CD4-positive, alpha-beta T cell treated with Interleukin-15 for 4 hours (primary cell): ENCODE measurements at places on chromosomes 5 and 9.

DNA sequence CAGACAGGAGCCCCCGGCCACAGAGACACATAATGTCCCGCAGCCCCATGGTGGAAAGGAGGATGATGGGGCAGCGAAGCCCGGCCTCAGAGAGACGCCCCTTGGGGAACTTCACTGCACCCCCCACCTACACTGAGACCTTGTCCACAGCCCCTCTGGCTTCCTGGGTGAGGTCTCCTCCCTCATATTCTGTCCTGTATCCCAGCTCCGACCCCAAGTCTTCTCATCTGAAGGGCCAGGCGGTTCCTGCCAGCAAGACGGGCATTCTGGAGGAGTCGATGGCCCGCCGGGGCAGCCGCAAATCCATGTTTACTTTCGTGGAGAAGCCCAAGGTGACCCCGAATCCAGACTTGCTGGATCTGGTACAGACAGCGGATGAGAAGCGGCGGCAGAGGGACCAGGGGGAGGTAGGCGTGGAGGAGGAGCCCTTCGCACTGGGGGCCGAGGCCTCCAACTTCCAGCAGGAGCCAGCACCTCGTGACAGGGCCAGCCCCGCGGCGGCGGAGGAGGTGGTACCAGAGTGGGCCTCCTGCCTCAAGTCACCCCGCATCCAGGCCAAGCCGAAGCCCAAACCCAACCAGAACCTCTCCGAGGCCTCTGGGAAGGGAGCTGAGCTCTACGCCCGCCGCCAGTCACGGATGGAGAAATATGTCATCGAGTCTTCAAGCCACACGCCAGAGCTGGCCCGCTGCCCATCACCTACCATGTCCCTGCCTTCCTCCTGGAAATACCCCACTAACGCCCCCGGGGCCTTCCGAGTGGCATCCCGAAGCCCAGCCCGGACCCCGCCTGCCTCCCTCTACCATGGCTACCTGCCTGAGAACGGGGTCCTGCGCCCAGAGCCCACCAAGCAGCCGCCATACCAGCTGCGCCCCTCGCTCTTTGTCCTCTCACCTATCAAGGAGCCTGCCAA, 8.9 kb downstream of the SYNPO start:
- no peak for DNase-seq

- DNase-seq: no peak
These were observed 20.3 kb downstream of the AOPEP start for GRCh38 chr9:94746541-94747370.

- no peak for DNase-seq
These were observed 29.1 kb downstream of the CEL start for GRCh38 chr9:133090752-133091385.

GRCh38 chr9:95991326-95991725, 115.8 kb downstream of the ERCC6L2 start:
- no peak for DNase-seq

- DNase-seq: no peak
These were observed 90.2 kb downstream of the ZNF462 start for GRCh38 chr9:106953174-106953573.

- DNase-seq: peak; percentile 21
These were observed 3.9 kb downstream of the MLLT3 start for GRCh38 chr9:20618361-20618802.
